ENCODE measurements at places on chromosomes 3 and 15. TPM values are rescaled to one million over a fixed set of nuclear protein-coding genes. Genes with fewer than 3 reads are reported as not detected.

The ARMC8 gene
- 75.8 TPM for total RNA-seq

The IL5RA gene
- 10.4 TPM for total RNA-seq

DNA sequence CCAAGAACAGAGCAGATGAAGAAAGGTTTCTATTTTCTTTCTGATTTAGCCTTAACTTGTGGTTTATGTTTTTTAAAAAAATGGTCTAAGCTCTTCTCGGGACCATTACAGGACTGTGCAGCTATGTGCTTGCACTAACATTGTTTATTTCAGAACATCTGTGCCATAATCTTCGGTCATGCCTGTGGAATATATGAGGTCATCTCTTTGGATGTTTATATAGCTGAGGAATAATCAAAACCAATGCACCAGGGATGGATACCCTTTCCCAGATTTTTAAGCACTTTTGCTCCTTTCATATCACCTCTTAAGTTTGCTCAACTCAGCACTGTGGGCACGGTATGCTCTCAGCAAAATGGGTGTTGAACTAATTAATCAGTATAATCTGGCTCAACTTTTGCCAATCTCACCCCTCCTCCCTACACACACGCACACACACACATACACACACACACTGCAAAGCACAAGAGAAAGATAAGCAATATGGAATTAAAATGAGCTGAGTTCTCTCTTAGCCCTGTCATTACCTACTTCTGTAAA, 268.5 kb upstream of the TMC3 start:
- DNase-seq, result no peak

- no peak for DNase-seq
These were observed 38.7 kb downstream of the SENP8 start for GRCh38 chr15:72156928-72157327.
